ENCODE measurements at places on chromosomes 3 and 15. TPM values are rescaled to one million over a fixed set of nuclear protein-coding genes. Genes with fewer than 3 reads are reported as not detected.
A peak's percentile ranks its signal among the peaks of the same experiment; 100 is the strongest.

- peak overlapping the region; percentile 82 for H3K27ac ChIP-seq
- H3K27me3 ChIP-seq, result no peaks in the 10 kb centered on the region
- no peak for DNase-seq
- peaks cover 9% of the 10 kb centered on the region for H3K4me1 ChIP-seq
- H3K4me3 ChIP-seq, result peak overlapping the region; percentile 3
- no peaks in the 10 kb centered on the region for H3K36me3 ChIP-seq
Measured at GRCh38 chr15:56969265-56969895, 50.9 kb downstream of the TCF12 start.

DNA sequence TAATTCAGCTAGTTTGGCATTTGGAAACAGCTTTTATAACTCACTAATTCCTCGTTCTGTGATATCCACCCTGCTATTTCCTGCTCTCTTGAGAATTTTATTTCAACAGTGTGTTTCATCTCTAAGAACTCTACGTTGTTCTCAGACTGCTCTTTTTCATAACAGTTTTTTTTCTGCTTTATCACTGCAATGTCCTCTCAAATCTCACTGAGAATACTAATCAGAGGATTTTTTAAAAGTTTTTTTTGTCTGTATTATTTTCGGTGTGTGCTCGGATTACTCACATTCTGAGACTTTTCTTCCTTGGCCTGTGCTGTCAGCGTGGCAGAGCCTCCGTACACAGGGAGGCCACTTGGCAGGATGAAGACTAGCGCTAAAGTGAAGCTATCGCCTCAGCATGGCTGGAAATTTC lies 59.4 kb upstream of the NEO1 start:
- H3K36me3 ChIP-seq, result no peaks in the 10 kb centered on the region
- H3K4me1 ChIP-seq, result no peaks in the 10 kb centered on the region
- H3K27me3 ChIP-seq, result no peaks in the 10 kb centered on the region
- peak overlapping the region; percentile 24 for H3K27ac ChIP-seq

GRCh38 chr3:48560648-48561018 lies 2.9 kb downstream of the UCN2 start:
- no peaks in the 10 kb centered on the region for H3K27me3 ChIP-seq
- H3K4me3 ChIP-seq, result peak overlapping the region; percentile 15
- peaks cover 4% of the 10 kb centered on the region for H3K4me1 ChIP-seq
- H3K27ac ChIP-seq, result no peak overlapping the region
- DNase-seq, result no peak

Gene SERPINI2
- not detected for total RNA-seq

All from breast epithelium (tissue), 4 donors.